NCI-H1930 (cell line): ENCODE measurements at places on chromosomes 11 and 22.

GRCh38 chr22:29944339-29944738 is 61.4 kb downstream of the MTMR3 start:
- DNase-seq, result no peak

DNA sequence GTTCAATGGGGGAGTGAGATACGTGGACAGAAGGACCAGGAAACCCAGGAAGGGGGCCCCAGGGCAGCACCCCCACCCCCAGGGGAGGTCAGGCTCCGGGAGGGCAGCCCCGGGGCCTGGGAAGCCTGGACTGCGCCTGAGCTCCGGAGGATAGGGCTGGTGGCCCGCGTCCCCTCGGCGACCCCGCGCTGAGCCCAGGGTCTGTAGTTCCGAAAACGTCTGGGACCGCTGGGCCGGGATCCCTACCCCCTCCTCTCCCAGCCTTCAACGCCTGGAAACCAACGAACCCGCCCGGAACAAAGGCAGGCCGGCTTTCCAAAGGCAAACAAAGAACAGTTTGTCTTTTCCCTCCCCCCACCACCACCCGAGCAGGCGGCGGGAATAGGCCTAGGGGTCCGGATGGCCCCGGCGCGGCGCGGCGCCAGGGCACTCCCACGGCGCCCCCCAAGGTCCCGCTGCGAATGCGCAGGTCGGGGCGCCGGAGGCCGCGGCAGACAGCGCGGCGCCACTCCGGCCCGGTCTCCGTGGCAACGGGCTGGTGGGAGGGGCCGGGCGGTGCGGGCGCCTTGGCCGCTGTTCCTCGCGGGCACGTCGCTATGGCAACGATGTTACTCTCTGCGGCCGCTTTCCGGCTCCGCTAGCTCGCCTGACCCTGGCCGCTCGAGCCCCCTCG is 58.5 kb downstream of the IGLL1 start:
- DNase-seq, result peak; percentile 95

DNA sequence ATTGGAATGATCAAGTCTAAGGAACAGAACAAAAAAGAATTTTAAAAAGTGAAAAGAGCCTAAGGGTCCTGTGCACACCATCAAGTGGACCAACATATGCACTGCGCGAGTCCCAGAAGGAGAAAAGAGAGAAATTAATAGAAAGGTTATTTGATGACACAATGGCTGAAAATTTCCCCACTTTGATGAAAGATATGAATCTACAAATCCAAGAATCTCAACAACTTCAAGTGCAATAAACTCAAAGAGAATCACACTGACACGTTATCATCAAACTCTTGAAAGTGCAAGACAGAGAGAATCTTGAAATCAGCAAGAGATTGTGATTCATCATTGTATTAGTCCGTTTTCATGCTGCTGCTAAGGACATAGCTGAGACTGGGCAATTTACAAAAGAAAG is 230.8 kb downstream of the ADAMTS15 start:
- DNase-seq, result no peak

- no peak for DNase-seq
Observed at GRCh38 chr11:26134481-26135355, 197.2 kb upstream of the ANO3 start.
